NCI-H2081 treated with DMSO at 0.1 percent for 48 hours (cell line): ENCODE measurements at places on chromosomes 3 and 15.
A peak's percentile ranks its signal among the peaks of the same experiment; 100 is the strongest.

DNA sequence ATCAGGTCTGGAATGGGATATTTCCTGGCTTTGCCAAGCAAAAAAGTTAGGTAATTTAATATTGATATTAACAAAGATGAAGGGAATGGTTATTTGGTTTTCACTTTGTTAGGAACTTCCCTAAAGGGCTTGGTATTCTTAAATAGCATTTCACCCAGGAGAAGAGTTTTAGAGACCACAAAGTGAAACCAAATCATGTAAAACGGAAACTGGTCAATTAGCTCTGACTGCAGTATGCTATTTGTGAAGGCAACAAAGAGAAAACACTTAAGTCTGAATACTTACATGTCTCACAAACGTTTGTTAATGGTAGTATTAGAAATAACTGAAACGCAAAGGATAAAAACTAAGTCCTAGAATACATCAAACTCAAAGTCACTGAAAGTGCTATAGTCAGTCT lies 32.4 kb upstream of the SETMAR start:
- no peak for DNase-seq

- DNase-seq: no peak
These were observed 38.3 kb downstream of the ADGRG7 start for GRCh38 chr3:100647657-100648056.

GRCh38 chr3:179760944-179761343 lies 108.1 kb downstream of the USP13 start:
- DNase-seq: no peak

GRCh38 chr3:12486916-12487315 lies 2.6 kb downstream of the TSEN2 start:
- DNase-seq: no peak

GRCh38 chr15:62021991-62022600 lies 38.2 kb downstream of the VPS13C start:
- no peak for DNase-seq

DNA sequence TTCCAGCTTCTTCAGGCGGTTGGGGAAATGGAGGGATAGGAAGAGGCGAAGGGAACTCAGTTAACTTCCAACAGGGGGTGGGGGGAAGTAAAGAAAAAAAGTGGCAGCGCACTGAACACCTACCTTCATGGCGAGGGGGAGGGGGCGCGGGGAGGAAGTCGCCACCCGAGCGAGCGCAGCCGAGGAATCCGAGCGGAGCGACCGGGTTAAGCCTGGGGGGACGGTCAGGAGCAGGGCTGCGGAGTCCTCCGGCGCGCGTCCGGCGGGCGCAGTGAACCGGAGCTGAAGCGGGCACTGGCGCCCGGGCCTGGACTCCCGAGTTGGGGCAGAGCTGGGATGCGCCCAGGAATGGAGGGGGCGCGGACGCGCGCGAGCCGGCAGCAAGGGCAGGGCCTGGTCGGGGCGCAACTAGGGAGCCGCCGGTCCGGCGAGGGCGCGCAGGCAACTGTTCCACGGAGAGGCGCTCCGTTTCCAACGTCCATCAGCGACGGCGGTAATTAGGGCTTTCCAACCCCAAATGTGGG lies at the start of gene WNT5A:
TSS of gene WNT5A (minus strand) at position 450 of the 524 bp plus-strand sequence. CDS start at position 129, 321 bp downstream.
- DNase-seq: no peak

GRCh38 chr3:157494581-157495281 lies 8.5 kb downstream of the VEPH1 start:
- peak; percentile 95 for DNase-seq

DNA sequence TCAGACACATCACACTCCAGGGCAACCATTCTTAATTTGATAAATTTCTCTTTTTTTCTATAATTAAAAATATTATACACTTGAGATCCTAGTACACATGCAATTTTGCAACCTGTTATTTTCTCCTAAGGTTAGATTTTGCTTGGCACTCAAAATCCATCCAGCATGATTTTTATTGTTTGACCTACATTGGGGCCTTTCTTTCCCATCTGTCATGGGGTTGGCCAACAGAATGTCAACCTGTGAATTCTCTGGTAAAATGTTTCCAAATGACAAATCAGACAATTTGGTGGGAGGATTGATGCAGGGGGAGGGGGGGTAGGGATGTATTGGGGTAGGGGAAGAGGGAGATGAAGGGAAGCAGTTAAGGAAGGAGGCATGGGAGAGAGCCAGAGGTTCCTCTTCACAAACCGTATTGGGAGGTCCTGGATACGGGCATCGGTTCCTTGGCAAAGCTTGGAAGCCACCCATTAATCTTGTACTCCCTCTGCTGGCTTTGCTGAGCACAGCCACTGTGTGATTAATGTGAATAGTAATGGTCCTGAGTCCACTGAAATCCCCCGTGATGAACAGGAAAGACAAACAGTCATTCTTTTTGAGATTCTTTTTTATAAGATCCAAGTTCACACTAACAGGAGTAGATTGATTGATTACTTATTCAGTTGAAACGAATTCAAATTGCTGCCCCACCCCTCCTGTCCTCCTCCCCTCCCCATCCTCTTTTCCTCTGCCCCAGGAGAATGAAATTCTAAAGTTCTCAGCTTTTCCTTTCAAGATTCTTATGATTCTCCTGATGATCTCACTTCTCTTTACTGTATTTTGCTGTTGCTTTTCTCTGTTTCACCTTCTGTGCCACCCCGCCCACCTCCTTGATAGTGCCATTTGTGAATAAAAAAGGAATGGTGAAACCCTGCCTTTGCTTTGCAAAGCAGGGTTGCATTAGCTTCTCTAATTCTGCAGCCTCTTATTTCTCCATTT lies 82.2 kb upstream of the SLC25A26 start:
- DNase-seq: peak; percentile 21

DNA sequence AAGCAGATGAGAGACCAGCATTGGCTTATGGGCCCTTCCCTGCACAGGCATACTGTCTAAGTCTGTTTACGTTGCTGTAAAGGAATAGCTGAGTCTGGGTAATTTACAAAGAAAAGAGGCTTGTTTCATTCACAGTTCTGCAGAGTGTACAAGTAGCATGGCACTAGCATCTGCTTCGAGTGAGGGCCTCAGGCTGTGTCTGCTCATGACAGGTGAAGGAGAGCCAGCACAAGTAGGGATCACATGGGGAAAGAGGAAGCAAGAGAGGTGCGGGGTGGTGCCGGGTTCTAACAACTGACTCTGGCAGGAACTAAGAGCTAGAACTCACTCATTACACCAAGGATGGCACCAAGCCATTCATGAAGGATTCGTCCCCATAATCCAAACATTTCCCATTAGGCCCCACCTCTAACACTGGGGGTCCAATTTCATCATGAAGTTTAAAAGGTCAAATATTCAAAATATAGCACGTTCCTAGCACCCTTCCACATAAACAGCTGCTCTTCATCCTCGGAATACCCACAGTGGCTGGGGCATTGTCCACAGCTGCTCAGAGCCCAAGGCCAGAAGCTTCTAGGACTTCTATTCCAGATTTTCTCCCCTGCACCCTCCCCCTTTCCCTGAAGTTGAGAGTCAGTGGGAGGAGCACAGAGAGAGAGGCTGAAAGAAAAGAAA lies 5.6 kb downstream of the RTP3 start:
- DNase-seq: no peak

DNA sequence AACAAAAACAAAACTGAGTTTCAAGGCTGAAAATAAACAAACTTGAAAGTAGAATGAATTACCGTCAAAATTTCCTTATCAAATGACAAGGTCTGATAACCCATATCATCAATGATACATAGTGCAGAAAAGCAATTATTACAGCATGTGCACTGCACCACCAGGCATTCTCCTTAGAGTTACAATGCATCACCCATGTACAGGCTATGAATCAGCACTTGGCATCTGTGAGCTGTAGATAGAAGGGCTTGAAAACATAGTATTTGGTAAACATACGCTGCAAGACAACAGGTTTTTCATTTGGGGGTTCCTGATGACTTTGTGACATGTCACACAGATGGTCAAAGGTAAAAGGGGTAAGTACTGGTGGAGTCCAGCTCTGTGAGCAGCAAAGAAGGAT lies 265.1 kb downstream of the CTNNB1 start:
- DNase-seq: no peak

- DNase-seq: no peak
These were observed 18.4 kb upstream of the MGLL start for GRCh38 chr3:127840671-127841070.

- no peak for DNase-seq
These were observed 21.4 kb downstream of the BTLA start for GRCh38 chr3:112477891-112478290.

DNA sequence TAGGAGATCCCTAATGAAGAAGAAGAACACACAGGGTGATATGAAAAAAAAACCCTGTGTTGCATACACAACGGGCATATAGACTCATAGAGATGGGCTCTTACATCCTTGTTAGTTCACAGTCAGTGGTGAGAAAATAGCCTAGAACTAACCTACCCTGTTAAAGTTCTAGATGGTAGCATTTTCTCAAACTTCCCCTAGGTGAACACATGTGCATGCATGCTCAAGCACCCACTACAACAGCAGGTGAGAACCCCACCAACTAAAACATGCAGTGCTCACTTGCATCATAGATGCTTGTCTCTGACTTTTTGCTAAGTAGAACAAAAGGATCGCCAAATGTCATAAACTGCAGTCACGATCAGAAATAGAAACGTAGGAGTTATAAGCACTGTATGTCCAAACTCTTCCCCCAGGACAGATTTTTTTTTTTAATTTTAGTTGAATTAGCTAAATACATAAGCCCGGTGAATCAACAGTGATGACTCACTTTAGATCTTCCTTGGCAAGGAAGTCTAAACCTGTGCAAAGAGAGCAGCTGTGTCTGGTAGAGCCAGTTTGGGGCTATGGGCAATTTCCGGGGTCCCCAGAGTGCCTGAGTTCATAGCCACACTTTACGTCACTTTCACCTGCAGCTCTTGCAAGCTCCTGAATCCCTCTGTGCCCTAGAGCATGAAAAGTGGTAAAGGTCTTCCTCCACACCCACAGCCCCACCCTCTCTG lies 96.2 kb upstream of the SEMA6D start:
- DNase-seq: no peak
